ENCODE measurements at places on chromosomes 16 and 17.
A peak's percentile ranks its signal among the peaks of the same experiment; 100 is the strongest.

DNA sequence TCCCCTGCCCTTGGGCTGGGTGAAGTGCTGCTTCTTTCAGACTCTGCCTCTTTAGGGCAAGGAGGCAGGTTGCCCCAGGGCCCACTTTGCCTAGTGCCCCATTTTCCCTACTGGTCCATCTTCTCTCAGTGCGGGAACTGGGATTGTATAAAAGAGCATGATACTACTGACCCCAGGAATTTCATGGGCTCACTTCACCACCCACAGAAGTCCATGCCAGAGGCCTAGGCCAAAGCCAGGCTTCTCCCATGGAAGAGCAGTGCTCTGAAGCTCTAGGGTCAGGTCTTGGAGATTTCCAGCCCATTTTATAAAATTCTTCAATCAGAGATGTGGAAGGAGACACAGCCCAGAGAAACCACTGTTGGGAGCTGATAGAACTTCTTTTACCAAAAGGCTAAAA is 5.7 kb downstream of the CACNG1 start:
- DNase-seq, result no peak

GRCh38 chr16:27473101-27473900 is 71.3 kb downstream of the IL21R start:
- no peak for DNase-seq

DNA sequence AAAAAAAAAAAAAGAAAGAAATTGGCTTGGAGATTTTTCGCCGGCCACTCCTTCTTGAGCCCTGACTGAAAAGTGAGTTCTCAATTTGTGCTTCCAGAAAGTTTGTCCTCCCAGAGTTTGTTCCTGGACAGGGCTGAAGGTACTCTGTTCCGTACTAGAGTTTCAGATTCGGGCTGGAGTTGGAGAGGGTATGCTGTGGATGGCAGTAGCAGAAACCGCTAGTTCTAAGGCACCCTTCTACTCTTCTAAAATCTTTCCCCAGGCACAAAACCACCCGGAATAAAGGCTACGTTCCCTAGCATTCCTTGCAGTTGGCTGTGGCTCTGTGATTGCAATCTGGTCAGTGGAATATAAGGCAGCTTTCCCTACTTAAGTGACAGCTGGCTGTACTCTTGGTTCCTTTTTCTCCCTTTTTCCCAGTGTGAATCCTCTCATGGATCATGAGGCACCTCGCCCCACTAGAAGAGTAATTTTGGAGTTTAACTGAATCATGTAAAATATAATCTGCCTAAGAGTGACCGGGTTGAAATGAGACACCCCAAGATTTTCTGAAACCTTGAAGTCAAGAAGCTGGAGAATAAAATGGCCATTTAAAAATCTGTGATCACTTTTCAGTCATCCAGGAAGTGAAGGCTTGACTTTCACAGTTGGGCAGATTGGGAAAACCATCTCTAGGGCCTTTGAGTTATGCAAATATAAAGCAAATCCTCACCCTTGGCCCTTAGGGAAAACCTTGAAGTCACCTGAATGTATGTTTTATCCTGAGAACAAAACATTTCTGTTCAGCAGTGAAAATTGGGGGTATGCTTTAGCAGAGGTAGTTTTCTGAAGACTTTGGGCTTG is 901 bp upstream of the HEATR6 start:
- peak; percentile 2 for DNase-seq

DNA sequence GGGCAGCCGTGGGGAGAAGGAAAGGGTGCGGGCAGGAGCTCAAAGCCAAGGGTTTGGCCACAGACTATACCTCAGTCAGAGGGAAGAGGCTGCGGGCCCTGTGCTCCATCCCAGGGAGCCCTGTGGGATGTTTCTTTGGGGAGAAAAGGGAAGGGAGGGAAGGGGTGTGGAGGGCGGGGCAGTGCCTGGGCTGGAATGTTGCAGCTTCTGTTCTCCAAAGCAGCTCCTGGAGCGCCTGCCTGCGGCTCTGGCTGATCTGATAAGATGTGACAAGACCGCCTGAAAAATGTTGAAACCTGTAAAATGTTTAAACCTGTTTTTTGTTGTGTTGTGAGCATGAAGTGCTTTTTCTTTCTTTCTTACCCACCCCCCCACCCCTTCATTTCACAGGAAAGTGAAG is 32.8 kb downstream of the WNT3 start:
- no peak for DNase-seq

DNA sequence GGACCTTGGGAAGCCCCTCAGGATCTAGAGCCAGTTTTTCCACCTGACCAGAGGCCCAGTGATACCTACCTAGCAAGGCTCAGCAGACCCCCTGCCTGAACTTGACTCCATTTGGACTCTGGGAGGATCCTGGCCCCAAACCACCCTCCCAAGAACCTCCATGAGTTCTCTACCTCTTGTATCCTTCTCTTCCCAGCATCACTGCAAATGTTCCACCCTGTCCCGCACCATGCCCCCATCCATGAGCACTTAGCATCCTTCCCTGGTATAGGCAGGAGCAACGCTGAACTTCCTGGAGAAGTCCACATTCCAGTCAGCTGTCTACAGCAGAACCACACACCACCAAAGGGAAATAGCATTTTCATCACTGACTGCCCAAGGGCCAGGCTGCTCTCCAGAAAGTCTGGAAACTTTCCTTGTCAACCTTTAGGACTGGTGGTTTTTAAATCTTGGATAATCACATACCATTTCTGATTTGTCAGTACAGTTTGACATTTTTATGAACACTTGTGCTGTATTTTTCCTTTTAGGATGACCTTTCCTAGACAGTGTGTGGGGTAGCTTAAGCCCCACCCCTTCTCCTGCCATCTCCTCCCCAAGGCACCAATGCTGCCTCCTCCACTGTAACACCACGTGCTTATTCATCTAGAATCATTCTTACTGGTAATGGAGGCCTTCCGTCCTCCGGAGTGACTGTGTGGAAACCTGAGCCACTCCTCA is 13.9 kb downstream of the EIF4A3 start:
- DNase-seq, result no peak

- DNase-seq, result no peak
These were observed 7.8 kb downstream of the SUPT4H1 start for GRCh38 chr17:58344047-58344790.

GRCh38 chr16:82031116-82032084 is 3.7 kb upstream of the HSD17B2 start:
- DNase-seq, result peak; percentile 24

DNA sequence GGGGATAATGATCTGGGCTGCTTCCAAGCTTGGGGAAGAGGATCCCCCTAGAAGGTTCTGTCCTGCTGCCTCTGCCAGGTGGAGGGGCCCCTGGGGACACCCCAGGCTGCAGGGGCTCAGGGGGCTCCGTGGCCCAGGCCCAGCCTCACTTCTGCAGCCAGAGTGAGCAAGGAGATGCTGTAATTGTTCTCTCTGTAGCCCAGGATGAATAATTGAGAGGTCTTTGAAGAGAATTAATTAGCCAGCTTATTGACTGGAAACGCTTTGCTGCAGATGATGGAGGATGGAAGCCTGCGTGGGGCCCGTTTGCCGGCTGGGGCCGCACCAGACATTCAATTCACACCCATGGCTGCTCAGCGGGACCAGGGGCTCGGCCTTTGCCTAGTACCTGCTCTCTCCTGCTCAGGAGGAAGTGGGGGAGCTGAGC is 38.5 kb downstream of the TMEM235 start:
- no peak for DNase-seq

DNA sequence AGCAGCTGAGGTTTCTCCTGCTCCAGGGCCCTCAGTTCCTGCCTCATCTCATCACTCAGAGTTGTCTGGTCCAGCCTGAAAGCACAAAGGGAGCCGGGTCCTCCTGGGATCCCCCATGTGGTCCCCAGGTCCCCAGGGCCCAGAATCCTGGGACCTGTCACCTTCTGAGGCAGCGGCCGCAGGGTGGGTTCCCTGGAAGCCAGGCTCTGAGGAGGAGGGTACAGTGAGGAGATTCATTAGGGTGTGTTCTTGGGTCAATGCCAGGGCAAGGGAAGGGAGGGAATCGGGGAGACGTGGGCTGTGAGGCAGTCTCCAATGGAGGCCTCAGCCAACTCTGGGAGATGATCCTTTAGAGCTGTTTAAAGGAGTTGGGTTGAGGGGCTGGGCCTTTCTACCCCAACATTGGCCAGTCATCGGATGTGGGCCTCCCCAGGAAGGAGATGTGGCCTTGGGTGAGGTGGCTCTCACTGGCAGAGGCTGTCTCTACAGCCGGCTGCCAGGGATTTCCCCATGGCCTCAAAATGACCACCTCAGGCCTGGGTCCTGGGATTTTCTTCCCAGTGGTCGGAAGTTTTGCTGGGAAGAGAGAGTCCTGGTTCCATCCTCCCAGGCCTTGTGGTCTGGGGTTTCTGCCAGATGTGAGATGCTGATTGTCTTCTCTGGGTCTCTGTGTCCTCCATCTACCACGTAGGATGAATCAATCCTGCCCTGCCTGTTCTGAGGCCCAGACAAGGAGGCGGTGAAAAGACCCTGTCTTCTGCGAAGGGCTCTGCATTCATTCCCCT is 47.3 kb downstream of the NLRP1 start:
- DNase-seq, result no peak

DNA sequence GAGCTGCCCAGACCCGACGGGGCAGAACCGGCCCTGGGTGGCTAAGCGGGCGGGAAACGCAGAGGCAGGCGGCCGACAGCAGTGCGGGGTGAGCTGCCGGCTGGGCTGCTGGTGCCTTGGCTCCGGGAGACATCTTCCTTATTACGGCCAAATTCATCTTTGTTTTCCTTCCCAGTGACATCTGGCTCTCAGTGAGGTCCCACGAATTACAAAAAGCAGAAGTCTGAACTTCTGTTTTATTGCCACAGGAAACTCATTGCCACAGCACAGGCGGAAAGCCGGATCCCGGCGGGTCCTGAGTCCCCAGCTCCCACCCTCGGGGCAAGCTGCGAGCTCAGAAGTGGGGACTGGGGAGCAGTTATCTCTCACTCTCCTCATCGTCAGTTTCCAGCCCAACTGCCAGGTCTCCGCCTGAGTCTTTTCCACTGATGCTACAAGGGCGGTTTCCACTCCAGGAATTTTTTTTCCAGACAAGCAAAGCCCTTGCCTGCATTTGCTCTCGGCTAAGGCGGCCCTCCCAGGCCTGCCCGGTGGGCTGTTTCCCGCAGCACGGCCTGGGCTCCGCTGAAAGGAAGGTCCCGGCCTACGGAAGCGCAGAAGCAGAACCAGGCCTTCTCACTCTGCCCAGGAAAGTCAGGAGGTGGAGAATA is 40.3 kb downstream of the CBFA2T3 start:
- no peak for DNase-seq

DNA sequence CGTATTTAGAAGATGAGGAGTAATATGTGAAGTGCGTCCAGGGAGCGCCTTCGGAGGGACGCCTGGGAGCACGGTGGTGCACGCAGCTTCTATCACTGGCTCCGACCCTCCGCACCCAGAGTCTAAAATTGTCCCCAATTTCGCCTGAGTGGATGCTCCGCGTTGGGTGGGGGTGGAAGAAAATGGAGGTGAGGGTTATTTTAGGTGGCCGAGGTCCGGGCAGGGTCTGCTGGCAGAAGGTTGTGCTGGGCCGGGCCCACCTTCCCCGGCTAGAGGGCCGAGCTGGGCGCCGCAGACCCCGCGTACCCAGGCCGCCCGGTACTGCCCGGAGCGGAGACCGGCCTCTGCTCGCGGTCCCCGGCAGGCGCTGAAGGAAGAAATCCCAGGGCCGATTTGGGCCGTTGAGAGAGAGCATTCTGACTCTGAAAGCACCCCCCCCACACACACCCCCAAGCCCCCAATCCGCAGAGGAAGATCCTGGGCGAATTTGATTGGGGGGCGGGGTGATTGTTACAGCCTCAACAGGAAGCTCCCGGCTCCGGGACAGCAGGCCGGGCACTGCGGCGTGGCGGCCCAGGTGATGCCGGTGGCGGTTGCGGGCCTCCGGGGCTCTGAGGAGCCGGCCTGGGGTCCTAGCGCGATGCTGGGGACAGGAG is 3.0 kb downstream of the BAHCC1 start:
- DNase-seq, result no peak

DNA sequence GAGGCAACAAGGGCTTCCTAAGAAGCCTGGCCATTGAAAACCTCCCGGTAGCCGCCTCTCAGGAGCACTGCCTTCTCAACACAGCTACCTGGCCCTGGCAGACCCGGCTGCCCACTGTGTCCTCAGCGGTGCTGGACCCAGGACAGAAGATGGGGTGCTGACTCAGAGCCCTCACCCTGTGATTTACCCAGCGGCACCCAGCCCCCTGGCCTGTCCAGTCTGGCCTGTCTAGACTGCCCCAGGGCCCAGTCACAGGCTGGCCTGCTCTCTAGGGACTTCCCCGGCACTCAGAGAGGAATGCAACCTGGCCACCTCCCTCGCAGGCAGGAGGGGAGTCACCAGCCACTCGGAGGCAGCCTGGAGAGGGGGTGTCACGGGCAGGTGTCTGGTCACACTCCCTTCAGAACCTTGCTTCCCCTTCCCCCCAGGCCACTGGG is 20.1 kb downstream of the PIEZO1 start:
- DNase-seq, result no peak

DNA sequence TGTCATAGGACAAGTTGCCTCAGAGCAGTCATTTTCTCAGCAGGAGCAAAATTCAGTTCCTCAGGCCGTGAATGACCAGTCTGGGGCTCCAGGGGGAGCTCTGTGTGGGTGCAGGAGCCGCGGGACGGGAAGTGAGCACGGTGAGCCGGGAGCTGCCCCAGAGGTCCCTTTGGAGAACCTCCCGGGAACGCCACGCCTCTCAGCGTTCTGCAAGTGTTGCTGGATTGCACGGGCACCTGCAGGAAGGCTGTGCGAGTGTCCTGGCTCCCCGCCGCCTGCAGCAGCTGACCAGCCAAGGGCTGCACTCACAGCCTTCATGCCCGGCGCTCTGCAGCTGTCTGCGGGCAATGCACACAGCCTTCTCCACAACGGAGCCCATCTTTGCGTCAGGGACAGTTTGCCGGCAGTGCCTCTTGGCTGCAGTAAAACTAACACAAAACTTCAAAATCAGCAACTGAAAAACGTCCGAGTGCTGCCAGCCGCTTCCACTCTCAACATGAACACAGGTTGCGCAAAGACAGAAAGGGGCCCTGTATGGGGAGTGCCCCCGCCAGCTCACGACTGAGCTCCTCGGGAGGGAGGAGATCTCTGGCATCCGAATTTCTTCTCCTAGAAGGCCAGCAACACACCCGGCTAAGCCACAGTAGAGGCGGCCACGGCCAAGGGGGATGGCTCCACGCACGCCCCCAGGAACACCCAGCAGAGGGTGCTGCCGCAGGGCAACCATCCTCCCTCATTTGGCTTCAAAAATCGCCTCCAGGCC is 16.0 kb downstream of the NDUFAF8 start:
- peak; percentile 59 for DNase-seq

- DNase-seq, result no peak
These were observed 34.6 kb downstream of the MBTPS1 start for GRCh38 chr16:84082110-84082509.

- no peak for DNase-seq
These were observed 63.4 kb downstream of the KLHDC4 start for GRCh38 chr16:87702325-87702811.

- no peak for DNase-seq
These were observed at the start of gene KRT24 for GRCh38 chr17:40703652-40704051. Gene KRT24, minus strand, starts transcription at chr17:40703752. Its CDS starts 59 bp downstream, at chr17:40703693.

- DNase-seq, result no peak
These were observed 75.0 kb upstream of the LHX1 start for GRCh38 chr17:36862116-36862920.

All from NCI-H460 (cell line).